ENCODE measurements at places on chromosomes 6 and 20.

DNA sequence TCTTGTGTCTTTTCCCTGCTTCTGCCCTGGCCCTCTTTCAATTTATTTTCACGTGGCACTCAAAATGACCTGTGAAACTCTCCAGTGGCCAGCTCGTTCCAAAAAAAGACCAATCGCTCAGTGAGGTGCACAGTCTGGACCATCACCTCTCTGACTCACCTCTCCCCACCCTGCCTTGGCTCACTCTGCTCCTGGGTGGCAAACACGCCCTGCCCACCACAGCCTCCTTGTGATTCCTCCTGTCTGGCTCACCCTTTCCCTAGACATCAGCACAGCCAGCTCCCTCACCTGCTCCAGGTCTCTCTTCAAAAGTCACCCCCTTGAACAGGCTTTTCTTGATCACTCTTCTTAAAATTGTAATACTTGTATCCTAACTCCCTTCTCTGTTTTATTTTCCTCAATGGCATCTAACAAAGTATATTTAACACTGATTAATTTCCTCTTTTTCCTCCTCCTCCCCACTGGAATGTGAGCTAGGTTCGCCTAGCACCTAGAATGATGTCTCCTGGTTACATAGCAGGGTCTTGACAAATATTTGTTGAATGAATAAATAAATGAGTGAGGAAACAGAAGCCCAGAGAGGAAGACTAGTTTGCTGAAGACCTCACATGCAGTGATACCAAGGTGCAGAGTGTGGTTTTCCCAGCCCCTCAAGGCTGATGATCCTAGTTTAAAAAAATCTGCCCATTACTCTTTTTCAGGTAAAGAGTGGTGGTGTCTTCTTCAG is 109.0 kb downstream of the GJA10 start:
- DNase-seq, result no peak

- no peak for DNase-seq
Observed at GRCh38 chr20:14576196-14576877, 238.9 kb upstream of the FLRT3 start.

- DNase-seq, result no peak
Observed at GRCh38 chr6:123372737-123373136, 264.0 kb downstream of the TRDN start.

DNA sequence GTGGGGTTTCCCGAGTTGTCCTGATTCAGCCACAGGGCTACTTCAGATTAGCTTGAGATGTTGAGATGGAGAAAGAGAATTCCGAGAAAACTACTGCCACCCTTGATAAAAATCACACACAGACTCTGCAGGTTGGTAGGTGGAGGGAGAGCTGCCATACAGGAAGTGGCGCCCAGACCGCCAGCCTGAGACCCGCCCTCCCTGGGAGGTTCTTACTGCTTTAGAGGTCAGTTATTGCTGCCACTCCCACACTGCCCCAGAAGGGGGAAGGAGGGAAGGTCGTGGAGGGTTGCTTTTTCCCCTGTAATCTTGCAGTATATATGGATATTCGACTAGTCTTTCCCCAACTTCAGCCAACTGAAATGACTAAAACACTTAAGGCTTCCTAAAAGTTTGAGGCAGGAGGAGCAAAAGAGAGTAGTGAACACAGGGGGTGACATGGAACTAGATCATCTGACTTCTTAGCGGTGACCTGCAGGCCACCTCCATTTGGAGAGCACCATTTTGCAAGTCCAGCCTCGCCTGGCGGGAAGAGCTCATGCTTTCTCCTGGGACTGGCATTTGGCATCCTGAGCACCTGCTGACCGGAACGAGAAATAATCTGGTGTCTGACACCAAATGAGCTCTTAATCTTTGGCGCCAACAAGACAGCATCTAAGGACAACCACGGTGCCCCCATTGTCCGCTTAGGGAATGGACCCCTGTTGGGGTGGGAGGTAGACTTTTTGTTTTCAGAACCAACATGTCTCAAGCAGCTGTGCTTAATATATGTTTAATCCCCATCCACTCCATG is 35.7 kb upstream of the SLC22A1 start:
- no peak for DNase-seq

DNA sequence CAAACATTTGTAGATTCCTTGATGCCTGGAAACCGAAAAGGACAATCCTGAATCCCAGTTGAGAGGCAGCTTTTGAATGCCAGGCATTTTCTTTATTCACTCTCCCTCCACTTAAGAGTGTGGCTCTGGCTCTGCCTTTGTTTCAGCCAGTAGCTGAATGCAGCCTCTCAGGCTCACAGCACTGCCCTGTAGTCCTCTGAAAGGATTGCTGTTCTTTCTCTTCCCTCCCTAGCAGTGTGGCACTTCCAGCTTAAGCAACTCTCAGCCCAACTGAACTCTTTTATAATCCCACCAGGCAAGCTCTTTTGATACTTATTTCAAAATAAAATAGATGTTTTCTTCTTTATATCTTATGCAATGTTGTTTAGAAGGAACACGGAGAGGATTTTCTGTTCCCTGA is 415.6 kb downstream of the GJA1 start:
- no peak for DNase-seq
